ENCODE measurements at places on chromosomes 5 and 9.

GRCh38 chr9:133682818-133683585 is 46.8 kb downstream of the DBH start:
- DNase-seq: no peak

GRCh38 chr9:61669352-61669751 is 479.5 kb downstream of the SPATA31A7 start:
- DNase-seq: no peak

GRCh38 chr9:15824310-15824709 is 271.5 kb downstream of the CCDC171 start:
- DNase-seq: no peak

GRCh38 chr5:16744164-16744880 is 127.5 kb upstream of the RETREG1 start:
- no peak for DNase-seq

DNA sequence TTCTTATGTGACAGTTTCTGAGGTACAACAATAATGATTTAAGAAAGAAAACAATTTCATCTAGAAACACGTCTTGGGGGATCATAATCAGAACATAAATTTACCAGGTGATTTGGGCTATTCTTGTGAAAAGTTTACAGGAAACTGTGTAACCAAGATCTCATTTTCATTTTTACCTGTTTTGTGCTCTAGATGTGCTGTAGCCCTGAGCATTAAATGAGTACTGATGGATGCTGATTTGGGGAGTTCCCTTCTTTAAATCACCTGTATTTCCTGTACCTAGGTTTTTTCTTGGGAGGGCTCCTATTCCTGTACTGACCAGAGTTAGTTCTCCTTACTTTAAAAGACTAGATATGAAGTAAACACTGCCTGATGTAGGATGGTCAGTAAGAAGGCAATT is 12.7 kb downstream of the MATR3 start:
- DNase-seq: no peak

DNA sequence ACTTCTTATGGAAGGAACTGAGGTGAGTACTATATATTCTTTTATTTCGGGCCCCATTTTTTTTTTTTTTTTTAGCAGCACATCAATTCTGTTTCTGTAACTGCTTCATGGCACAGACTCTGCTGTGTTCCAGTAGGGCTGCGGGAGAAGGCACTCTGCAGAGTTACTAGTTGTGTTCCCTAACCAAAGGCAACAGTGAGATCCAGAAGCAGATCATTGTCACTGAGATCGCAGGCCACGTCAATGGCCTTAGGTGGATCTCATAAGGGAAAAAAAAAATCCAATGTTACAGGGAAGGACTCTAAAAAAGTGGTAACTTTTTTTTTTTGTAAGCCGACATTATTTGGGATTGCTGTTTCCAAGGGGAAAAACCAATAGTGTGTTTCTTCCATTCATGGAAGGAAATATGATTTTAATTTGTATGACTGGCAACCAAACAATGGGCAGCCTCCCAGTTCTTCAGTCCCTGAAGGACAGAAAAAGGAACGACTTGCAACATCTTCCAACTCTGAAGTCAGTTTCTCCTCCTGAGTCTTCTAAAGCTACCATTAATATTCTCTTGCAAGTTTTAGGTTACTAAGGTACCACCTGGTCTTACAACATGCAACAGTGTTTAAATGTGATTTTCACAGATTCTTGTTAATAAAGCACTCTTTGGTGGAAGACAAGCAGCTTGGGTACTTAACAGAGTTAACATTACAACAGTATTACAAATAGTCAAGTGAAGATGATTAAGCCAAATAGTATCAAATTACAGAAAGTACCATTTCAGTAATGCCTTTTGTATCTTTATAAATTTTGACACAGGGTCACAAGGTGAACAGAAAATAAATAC is 52.8 kb downstream of the HABP4 start:
- DNase-seq: no peak

- no peak for DNase-seq
Measured at GRCh38 chr9:3879726-3880505, 354.1 kb upstream of the RFX3 start.
